ENCODE measurements at places on chromosomes 2 and 18.
A peak's percentile ranks its signal among the peaks of the same experiment; 100 is the strongest.

DNA sequence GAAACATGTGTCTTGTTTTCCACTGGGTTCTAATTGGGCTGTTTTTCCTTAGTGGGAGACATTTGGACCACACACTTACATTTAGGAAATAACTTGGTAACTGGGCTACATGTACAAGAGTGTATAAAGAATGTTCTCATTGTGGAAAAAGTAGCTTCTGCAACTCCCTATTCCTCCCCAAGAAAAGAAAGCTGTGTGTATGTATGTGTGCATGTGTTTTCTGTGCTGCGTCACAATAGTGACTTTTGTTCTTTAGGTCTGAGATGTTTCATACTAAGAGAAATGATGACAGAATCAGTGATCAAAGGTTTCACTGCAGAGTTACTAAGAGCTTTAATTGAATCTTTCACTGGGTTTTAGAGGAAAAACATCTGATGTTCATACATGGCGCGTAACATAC lies 82.7 kb downstream of the TANC1 start:
- H3K36me3 ChIP-seq = no peaks in the 10 kb centered on the region
- DNase-seq = no peak
- no peaks in the 10 kb centered on the region for H3K27me3 ChIP-seq
- H3K4me3 ChIP-seq = no peak overlapping the region

DNA sequence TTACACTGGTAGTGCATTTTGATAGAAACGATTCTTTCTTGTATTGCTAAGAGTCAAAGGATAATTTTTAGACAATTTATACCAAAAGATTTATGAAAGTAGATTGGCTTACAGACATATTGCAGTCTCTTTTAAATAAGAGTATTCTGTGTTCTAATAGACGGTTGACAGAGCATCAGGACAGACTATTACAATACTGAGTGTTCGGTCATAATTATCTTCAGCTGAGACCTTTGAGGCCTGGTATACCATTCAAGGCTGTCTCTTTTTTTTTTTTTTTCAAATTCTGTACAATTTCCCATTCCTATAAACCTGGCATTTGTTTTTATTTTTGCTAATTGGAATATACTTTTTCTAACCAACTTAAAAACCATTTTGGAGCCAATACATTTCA lies 140.6 kb upstream of the NOSTRIN start:
- DNase-seq = no peak
- H3K36me3 ChIP-seq = no peaks in the 10 kb centered on the region
- H3K27ac ChIP-seq = no peak overlapping the region
- H3K27me3 ChIP-seq = no peaks in the 10 kb centered on the region

DNA sequence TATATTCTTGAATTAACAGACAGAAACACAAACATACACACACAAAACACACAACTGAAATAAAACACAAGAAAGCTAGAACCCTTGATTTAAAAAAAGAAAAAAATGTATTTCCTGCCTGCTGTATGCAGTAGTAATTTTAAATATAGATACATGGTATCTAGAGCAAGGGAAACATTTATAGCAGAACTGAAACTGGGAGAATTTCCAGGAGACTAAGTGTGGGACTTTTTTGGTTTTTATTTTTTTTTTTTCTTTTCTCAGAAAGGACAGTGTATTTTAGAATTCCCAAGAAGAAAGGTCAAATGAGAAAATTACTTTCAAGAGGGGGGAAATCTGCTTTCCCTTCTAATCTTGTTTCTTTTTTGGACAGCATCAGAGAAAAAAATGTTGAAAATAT lies 558.9 kb upstream of the PKDCC start:
- H3K27ac ChIP-seq = peak overlapping the region; percentile 23
- H3K27me3 ChIP-seq = no peaks in the 10 kb centered on the region
- no peaks in the 10 kb centered on the region for H3K36me3 ChIP-seq
- no peak overlapping the region for H3K4me3 ChIP-seq
- peaks cover 32% of the 10 kb centered on the region for H3K4me1 ChIP-seq
- no peak for DNase-seq

- H3K27ac ChIP-seq = peak overlapping the region; percentile 96
- no peaks in the 10 kb centered on the region for H3K27me3 ChIP-seq
- no peaks in the 10 kb centered on the region for H3K36me3 ChIP-seq
These were observed 30.7 kb upstream of the ROCK2 start for GRCh38 chr2:11375025-11375688.

DNA sequence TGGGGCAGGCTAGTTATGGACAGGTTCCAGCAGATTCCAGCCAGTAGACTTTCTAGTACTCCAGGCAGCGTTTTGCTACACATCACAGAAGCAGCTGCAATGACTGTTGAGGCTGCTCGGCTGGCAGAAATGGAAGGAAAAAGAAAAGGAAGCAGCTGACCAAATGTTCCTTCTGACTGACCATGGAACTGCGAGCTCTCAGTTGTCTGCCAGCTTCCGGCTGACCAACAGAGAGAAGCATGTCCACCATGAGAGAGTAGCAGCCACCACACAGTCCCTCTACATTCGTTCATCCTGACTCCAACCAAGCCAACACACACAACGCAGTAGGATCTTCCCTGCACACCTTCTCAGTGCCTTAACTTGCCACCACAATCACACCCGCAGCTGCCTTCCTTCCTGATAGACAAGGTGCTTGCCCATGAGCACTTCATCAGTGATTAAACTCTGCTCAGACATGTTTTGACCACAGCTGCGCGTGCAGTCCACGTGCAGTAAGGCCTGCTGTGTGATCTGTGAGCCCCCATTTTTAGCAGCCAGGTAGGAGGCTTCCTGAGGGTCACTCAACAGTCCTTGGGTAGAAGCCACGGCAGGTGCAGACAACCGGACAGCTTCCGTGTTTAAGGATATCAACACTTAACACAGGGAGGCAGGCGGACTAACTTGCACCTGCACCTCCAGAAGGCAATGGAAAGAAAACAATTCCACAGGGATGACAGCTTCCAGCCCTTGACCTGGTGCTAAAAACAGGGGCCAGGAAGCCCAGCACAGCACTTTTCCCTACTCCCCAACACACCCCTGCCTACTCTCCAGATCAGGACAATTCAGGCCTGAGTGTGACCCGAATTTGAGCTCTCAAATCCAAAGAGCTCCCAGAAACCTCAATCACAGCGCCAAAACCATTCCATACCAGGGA lies 996 bp downstream of the TGFBRAP1 start:
- H3K27ac ChIP-seq = peak overlapping the region; percentile 76
- H3K4me1 ChIP-seq = peaks cover 9% of the 10 kb centered on the region
- no peaks in the 10 kb centered on the region for H3K27me3 ChIP-seq
- DNase-seq = no peak
- H3K4me3 ChIP-seq = peak overlapping the region; percentile 78

DNA sequence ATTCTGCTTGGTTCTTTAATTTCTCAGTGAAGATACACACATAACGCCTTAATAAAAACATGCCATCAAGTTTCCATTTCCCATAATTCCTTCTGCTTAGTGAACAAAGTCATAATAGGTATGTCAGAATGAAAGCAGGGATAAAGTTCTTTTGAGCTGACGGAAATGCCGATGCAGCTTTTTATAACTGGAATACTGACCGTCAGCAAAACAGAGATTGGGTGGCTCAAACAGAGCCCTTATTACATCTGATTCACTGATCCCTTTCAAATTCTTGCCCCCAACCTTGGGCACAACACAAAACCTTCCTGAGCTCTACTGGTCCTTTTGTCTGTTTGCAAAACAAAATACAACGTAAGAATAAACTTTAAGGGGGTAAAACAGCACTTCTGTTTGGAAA lies 140.4 kb downstream of the CDH2 start:
- H3K4me3 ChIP-seq = peak overlapping the region; percentile 33
- H3K36me3 ChIP-seq = no peaks in the 10 kb centered on the region
- no peaks in the 10 kb centered on the region for H3K4me1 ChIP-seq
- DNase-seq = no peak

DNA sequence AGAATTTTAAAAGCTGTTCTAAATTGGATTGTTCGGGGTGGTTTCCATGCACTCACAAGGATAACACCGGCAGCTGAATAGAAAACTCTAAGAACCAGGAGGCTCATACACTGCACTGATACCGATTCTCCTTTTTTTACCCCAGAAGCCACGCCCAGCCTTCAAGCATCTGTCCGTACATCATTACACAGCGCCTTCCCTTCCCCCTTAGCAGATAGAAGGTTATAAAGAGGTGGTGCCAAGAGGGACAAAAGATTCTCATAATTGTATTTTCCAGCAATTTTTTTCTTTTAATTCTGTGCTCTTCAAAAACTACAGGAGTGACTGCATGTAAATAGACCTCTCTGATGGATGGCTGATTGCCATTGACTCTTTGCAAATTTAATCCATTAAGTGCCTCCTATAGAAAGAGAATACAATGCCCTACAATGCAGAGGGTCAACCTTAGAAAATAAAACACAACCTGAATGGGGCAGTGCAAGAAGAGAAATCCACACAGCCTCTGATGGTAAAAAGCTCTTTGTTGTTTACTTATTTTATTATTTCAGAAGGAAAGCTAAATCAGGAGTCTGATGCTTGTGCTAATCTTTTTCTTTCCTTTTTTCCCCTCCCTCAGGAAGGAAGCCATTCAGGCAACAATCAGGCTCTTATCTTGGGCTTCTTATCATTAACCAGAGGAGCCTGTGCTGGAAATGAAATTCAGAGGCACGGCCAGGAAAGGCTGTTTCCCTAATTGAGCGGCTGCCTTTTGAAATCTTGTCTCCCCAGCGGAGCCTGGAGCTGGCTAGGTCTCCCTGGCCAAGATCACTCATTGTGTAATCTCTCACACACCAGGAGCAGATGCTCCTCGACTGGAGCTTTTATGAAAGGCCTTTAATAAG lies 198.9 kb upstream of the NABP1 start:
- H3K4me1 ChIP-seq = no peaks in the 10 kb centered on the region
- no peak overlapping the region for H3K4me3 ChIP-seq
- no peak overlapping the region for H3K27ac ChIP-seq
- DNase-seq = no peak

DNA sequence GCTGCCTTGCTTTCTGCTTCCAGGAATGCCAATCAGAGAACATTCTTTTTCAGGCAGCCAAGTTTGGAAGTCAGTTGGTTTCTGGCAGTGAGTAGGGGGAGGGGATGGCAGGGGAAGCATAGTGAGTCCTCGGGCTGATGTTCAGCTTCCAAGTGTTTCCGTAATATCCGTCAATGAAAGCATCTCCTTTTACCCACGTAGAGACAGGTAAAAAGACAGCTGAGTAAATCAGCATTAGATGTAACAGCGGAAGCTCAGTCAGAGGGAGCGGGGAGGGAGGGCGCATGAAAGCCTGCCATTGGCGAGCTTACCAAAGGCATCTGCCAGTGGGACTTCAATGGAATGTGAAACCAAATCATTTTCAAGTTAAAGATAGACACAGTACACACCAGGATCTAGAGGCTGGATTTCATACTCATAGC lies 117.1 kb upstream of the DTNA start:
- H3K36me3 ChIP-seq = no peaks in the 10 kb centered on the region
- peaks cover 58% of the 10 kb centered on the region for H3K4me1 ChIP-seq
- H3K27ac ChIP-seq = peak overlapping the region; percentile 74
- no peak for DNase-seq

- no peak for DNase-seq
- no peaks in the 10 kb centered on the region for H3K4me1 ChIP-seq
- H3K36me3 ChIP-seq = no peaks in the 10 kb centered on the region
- no peaks in the 10 kb centered on the region for H3K27me3 ChIP-seq
- H3K27ac ChIP-seq = no peak overlapping the region
These were observed 78.3 kb downstream of the PDCL3 start for GRCh38 chr2:100641125-100641435.

DNA sequence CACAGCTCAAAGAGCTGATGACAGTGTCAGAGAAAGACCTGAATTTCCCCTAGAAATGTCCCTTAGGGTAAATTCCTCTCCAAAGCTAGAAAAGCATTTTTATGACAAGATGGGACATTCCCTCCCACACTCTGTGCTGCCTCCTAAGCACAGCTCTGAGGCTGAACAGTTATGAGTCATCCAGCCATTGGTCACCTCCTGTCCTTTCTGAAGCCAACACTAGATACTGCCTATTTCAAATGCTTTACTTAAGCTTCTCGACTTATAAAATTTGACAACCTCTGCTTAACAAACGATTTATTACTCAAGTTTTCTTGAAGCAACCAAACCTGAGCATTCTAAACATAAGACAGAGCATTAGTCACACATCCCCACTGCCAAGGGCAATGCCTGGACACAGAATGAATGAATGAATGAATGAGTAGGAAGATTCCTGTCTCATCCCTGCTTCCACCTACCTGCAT lies 35.4 kb downstream of the B4GALT6 start:
- no peak for DNase-seq
- no peak overlapping the region for H3K27ac ChIP-seq
- no peaks in the 10 kb centered on the region for H3K36me3 ChIP-seq
- H3K4me3 ChIP-seq = no peak overlapping the region
- no peaks in the 10 kb centered on the region for H3K27me3 ChIP-seq

- no peaks in the 10 kb centered on the region for H3K36me3 ChIP-seq
- no peak overlapping the region for H3K27ac ChIP-seq
- H3K27me3 ChIP-seq = no peaks in the 10 kb centered on the region
- H3K4me1 ChIP-seq = no peaks in the 10 kb centered on the region
- no peak for DNase-seq
These were observed 30.4 kb downstream of the CYTIP start for GRCh38 chr2:157413326-157414035.
